ENCODE measurements at places on chromosomes 11 and 22. TPM values are rescaled to one million over a fixed set of nuclear protein-coding genes. Genes with fewer than 3 reads are reported as not detected.

The SMC1B gene
- total RNA-seq = not detected

DNA sequence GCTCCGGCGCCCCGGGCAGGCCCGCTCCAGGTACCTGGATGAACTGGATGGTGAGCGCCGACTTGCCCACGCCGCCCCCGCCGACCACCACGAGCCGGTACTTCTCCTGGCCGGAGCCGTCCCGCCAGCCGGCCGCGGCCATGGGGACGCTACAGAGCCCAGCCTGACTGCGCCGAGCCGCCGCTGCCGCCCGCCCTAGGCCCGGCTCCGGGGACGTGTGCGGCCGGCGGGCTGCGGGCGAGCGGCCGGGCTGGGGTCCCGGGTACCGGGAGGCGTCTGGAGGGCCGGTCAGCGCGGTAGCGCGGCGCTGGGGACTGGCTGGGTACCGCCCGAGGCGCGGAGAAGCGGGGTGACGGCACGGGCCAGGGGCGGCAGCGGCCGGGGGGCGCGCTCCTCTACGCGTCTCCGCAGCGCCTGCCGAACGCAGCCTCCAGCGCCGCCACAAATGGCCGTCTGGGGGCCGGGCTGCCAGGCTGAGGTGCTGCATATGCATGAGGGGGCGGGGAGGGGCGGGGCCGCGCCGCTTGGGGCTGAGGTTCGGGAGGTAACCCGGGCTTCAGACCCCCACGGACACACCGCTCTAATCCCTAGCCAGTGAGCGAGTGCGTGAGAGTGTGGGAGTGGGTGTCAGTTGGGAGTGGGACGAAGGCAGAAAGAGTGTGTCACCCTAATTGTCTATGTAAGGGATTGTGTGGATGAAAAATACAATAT, at the start of gene RRAS2:
RRAS2 (minus strand) TSS at position 455 of the 711 bp plus-strand sequence; CDS start at position 142, 313 bp downstream.
- H3K4me3 ChIP-seq = peak within 1 kb of the TSS; percentile 82
- DNase-seq = peak; percentile 96
- H3K27me3 ChIP-seq = no peaks in the 10 kb centered on the region
- no peaks in the 10 kb centered on the region for H3K36me3 ChIP-seq

DNA sequence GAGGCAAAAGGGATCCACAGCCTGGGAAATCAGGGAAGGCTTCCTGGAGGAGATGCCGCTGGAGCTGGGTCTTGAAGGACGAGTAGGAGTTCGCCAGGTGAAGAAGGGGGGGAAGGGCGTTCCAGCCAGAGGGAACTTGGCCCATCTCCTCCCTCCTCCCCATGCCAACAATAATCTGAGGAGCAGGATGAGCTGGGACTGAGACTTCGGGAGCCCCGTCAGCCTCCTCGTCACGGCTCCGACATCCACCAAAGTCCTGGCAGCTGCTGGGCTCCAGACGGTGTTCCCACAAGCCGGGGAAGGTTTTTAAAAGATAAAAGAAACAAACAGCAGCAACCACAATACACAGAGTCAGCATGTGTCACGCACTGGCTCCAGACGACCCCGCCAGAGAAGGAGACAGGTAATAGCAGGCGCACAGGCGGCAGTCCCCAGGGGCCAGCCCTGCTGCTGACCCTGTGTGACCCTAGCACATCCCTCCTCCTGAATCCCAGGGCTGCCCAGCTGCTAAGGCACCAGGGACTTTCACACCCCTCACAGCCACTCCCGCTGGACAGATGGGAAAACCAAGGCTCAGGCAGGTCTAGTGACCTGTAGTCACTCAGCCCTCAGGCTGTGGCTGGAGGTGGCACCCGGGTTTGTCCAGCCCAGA, 37.3 kb downstream of the NUP50 start:
- peak overlapping the region; percentile 66 for H3K27ac ChIP-seq
- DNase-seq = no peak
- peaks cover 18% of the 10 kb centered on the region for H3K4me1 ChIP-seq
- H3K36me3 ChIP-seq = peaks cover 64% of the 10 kb centered on the region

GRCh38 chr11:36398231-36398953, 102.3 kb downstream of the PRR5L start:
- DNase-seq = no peak
- no peak overlapping the region for H3K4me3 ChIP-seq
- H3K36me3 ChIP-seq = no peaks in the 10 kb centered on the region
- no peaks in the 10 kb centered on the region for H3K4me1 ChIP-seq
- no peak overlapping the region for H3K27ac ChIP-seq

GRCh38 chr11:1747753-1748635, 2.4 kb downstream of the IFITM10 start:
- H3K4me3 ChIP-seq = peak overlapping the region; percentile 31
- DNase-seq = no peak
- no peak overlapping the region for H3K27ac ChIP-seq
- no peaks in the 10 kb centered on the region for H3K27me3 ChIP-seq
- H3K36me3 ChIP-seq = peaks cover 7% of the 10 kb centered on the region

DNA sequence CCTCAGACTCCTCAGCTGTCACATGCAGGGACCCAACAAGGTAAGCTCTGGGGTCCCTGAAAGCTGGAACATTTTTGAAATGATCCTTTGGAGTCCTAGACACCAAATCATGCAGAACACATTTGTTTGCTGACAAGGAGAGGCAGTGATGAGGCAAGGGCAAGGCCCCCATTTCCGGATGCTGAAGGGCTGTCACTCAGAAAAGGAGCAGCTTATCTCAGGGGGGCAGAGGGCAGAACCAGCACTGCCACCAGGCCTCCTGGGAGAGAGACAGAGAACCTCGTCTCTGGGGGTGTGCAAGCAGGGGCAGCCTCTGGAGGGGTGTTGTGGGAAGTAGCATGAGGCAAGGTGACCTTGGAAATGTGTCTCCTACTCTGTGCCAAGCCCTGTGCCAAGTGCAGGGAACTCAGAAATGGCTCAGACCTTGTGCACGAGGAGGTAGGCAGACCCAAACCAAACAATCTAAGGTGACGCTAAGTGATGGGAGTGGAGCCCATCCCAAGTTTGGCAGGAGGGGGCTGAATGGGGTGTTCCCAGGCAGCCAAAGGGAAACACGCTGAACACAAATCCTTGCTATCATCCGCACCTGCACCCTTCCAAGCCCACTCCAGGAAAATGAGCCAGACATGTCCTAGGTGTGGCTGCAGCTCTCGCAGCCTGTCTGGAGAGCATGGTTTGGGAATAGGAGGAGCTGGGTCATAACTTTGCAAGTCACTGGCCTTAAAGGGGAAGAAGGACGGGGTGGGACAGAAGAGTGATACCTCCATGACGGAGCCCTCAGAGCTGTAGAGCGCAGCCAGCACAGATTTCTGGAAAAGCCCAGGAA, 94.2 kb downstream of the PDE2A start:
- H3K4me1 ChIP-seq = peaks cover 11% of the 10 kb centered on the region
- peaks cover 8% of the 10 kb centered on the region for H3K36me3 ChIP-seq
- DNase-seq = no peak
- no peak overlapping the region for H3K4me3 ChIP-seq

DNA sequence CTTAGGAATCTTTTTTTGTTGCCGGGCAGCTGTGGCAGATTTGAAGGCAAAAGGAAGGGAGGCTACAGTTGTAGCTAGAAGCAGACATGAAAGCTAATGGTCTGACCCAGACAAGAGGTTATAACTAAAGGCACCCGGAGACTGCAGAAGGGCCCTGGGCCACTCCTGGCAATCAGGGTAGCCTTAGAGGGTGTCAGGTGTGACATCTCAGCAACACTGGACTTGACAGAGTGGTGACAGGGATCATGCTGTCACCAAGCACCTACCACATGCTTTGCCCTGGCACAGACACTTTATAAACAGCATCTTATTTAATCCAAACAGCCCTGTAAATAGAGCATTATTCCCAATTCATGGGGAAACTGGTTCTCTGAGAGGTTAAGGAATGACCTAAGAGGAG, 25.7 kb downstream of the TUB start:
- peak; percentile 55 for DNase-seq
- H3K27ac ChIP-seq = no peak overlapping the region
- H3K4me1 ChIP-seq = peaks cover 16% of the 10 kb centered on the region
- H3K27me3 ChIP-seq = no peaks in the 10 kb centered on the region
- H3K36me3 ChIP-seq = peaks cover 65% of the 10 kb centered on the region

All from esophagus muscularis mucosa (tissue), 4 donors.